Mesothelial cell of epicardium (in vitro differentiated cells): ENCODE measurements at places on chromosomes 13 and 19. TPM values are rescaled to one million over a fixed set of nuclear protein-coding genes. Genes with fewer than 3 reads are reported as not detected.
A peak's percentile ranks its signal among the peaks of the same experiment; 100 is the strongest.

GRCh38 chr13:19597523-19597922 lies 35.9 kb upstream of the MPHOSPH8 start:
- H3K27ac ChIP-seq, result no peak overlapping the region
- H3K36me3 ChIP-seq, result no peaks in the 10 kb centered on the region
- DNase-seq, result no peak
- H3K4me1 ChIP-seq, result peaks cover under 1% of the 10 kb centered on the region

DNA sequence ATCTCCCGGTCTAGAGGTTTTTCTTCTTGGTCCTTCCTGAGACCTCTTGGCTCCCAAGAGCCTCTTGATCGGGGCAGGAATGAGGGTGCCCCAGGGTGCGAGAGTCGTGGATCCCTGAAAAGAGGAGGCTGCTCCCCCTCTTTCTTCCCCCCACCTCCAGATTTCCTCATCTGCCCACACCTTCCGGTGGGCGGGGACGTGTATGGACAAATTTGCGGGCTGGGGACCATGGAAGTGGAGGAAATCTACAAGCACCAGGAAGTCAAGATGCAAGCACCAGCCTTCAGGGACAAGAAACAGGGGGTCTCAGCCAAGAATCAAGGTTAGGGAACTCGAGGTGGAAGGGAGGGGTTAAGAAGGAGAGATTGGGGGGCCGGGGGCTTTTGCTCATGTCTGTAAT lies at the start of gene MCEMP1:
Gene MCEMP1, plus strand, starts transcription at position 237 of the 400 bp plus-strand sequence. Its CDS starts 31 bp downstream, at position 268.
- DNase-seq, result no peak
- no peak within 1 kb of the TSS for H3K27ac ChIP-seq
- H3K36me3 ChIP-seq, result no peaks in the 10 kb centered on the region
- H3K27me3 ChIP-seq, result peaks cover 62% of the 10 kb centered on the region

DNA sequence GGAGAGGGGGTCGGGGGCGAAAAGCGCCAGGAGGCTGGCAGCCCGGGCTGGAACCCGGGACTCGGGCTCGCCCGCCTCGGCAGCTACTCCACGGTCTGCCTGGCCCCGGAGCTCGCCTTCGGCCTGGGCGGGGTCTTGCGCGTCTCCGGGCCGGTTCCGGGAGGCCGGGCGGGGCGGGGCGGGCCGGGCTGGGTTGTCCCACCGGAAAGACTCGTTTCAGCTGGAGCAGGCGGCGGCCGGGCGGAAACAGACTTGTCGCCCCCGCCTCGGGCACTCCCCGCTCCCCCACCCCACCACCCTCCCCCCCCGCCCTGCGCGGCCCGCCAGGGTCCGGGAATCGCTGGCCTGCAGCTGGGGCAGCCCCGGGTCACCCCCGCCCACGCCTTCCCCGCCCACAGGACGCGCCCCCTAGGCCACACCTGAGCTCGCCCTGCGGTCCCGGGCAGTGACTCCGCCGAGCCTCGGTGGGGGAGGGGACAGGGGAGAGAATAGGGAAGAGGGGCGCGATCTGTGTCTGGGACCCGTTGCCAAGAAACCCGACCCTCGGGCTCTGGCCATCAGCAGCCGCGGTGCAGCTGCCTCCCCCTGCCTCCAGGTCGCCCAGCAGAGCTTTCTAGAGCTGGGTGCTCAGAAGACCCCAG lies 109.4 kb downstream of the KCTD15 start:
- no peak overlapping the region for H3K27ac ChIP-seq
- no peak for DNase-seq
- peaks cover 31% of the 10 kb centered on the region for H3K27me3 ChIP-seq
- peaks cover 10% of the 10 kb centered on the region for H3K4me1 ChIP-seq
- H3K36me3 ChIP-seq, result no peaks in the 10 kb centered on the region
- peak overlapping the region; percentile 79 for H3K4me3 ChIP-seq

GRCh38 chr19:4594201-4594600 lies 34.7 kb upstream of the SEMA6B start:
- no peaks in the 10 kb centered on the region for H3K36me3 ChIP-seq
- H3K4me1 ChIP-seq, result peaks cover 6% of the 10 kb centered on the region
- DNase-seq, result no peak
- H3K27ac ChIP-seq, result no peak overlapping the region

DNA sequence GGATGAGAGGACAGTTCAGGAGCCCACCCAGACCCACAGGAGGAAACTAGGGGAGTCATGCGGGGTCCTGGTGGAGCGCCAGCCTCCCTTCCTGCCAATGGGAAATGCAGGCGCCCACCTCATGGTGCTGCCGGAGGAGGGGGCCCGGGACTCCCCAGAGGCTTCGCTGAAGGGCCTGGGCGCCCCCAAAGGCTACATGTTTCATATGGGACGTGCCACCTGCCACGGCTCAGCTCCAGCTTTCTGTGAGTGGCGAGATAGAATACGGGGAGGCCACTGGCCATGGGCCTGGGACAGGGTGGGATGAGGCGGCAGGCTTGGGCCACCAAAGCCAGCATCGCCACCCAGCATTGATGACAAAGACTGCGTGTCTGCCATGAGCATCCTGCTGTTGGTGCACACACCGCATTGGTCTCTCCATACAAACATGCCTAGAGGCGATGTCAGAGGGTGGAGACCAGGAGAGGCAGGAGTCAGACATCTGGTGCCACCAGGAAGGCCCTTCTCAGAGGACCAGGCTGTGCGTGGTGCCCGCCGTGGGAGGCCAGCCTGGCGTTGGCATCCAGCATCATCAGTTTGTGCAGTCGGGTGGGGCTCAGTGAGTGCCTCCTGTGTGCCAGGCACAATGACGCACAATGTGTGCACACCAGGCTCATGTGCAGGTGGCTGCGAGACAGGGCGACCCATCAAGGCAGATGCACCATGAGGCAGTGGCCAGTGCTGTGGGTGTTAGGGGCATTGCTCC lies 1.2 kb upstream of the F10 start:
- peaks cover 9% of the 10 kb centered on the region for H3K4me1 ChIP-seq
- peaks cover 32% of the 10 kb centered on the region for H3K27me3 ChIP-seq
- no peak overlapping the region for H3K27ac ChIP-seq
- DNase-seq, result no peak
- H3K4me3 ChIP-seq, result no peak overlapping the region

- H3K27ac ChIP-seq, result no peak overlapping the region
- H3K4me3 ChIP-seq, result no peak overlapping the region
- H3K4me1 ChIP-seq, result peaks cover 40% of the 10 kb centered on the region
- DNase-seq, result no peak
- H3K36me3 ChIP-seq, result no peaks in the 10 kb centered on the region
Observed at GRCh38 chr13:43411741-43412140, 375.0 kb downstream of the ENOX1 start.

GRCh38 chr13:33445024-33445423 lies 159.5 kb upstream of the STARD13 start:
- H3K27me3 ChIP-seq, result no peaks in the 10 kb centered on the region
- H3K36me3 ChIP-seq, result no peaks in the 10 kb centered on the region
- H3K4me3 ChIP-seq, result no peak overlapping the region
- H3K4me1 ChIP-seq, result peaks cover 9% of the 10 kb centered on the region

GRCh38 chr19:831407-832369 lies 4.1 kb downstream of the AZU1 start:
- no peak for DNase-seq
- H3K4me1 ChIP-seq, result no peaks in the 10 kb centered on the region
- H3K27ac ChIP-seq, result no peak overlapping the region
- no peak overlapping the region for H3K4me3 ChIP-seq
- no peaks in the 10 kb centered on the region for H3K27me3 ChIP-seq
- H3K36me3 ChIP-seq, result no peaks in the 10 kb centered on the region

DNA sequence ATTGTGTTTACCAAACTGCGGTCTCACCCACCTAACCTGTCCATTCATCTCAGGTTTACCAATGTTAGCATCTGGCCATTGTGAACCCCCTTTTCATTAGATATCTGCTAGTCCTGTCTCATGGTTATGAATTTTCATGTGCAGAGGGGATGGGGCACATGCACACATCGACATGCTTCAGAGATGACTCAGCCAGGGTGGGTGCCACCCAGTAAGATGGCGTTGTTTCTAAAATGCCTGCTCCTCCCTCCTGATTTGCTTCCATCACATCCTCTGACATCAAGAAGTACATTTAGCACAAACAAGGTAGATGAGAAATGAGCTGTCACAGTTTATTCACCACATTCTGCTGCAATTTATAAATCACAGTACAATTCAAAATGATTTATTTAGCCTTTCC lies 51.3 kb downstream of the GPALPP1 start:
- no peak overlapping the region for H3K4me3 ChIP-seq
- no peaks in the 10 kb centered on the region for H3K36me3 ChIP-seq
- no peak overlapping the region for H3K27ac ChIP-seq
- no peak for DNase-seq

- H3K4me1 ChIP-seq, result peaks cover 11% of the 10 kb centered on the region
- no peaks in the 10 kb centered on the region for H3K27me3 ChIP-seq
- DNase-seq, result no peak
- H3K27ac ChIP-seq, result no peak overlapping the region
Observed at GRCh38 chr13:50422181-50423148, 407.2 kb downstream of the KCNRG start.

- H3K4me1 ChIP-seq, result peaks cover 10% of the 10 kb centered on the region
- H3K27ac ChIP-seq, result peak overlapping the region; percentile 89
- DNase-seq, result no peak
- H3K36me3 ChIP-seq, result no peaks in the 10 kb centered on the region
- peak overlapping the region; percentile 85 for H3K4me3 ChIP-seq
Observed at GRCh38 chr19:13951799-13952153, 533 bp upstream of the DCAF15 start.

Gene FXYD3
- 5.5 to 8.3 TPM (median 6.6 TPM) in 3 replicates for total RNA-seq

Gene CLEC17A
- not detected in 3 replicates for total RNA-seq

Gene VSTM1
- total RNA-seq, result not detected in 3 replicates

Gene RHPN2
- total RNA-seq, result 22.2 to 25.9 TPM (median 23.3 TPM) in 3 replicates

Gene HCST
- 0.62 to 1.4 TPM (median 0.92 TPM) in 3 replicates for total RNA-seq

Gene MUC16
- 0.60 to 1.1 TPM (median 0.66 TPM) in 3 replicates for total RNA-seq

Gene RDH8
- not detected in 3 replicates for total RNA-seq
